ENCODE measurements at places on chromosomes 2 and 18.

- no peak for DNase-seq
These were observed 8.8 kb upstream of the POMC start for GRCh38 chr2:25177211-25177611.

- DNase-seq: peak; percentile 12
These were observed 419.7 kb upstream of the TNP1 start for GRCh38 chr2:217279556-217279955.

- no peak for DNase-seq
These were observed 10.4 kb upstream of the NPAS2 start for GRCh38 chr2:100809506-100809905.

- no peak for DNase-seq
These were observed 515.7 kb downstream of the DCDC2C start for GRCh38 chr2:4219101-4219500.

DNA sequence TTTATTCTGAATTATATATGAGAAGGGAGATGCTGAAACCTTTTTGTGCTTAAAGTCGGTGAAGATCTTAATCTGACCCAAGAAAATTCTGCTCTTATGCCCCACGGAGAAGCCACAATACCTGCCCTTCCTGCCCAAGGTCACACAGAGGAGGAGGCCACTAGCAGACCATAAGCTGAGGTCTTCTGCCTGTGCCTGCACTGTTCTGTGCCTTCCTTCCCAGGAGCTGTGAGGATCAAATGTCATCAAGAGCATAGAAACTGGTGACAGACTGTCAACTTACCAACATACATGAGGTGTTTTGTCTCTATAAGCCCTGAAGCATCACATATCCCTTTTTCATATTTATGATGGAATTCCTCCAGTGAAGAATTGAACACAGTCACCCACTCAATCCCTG is 233.3 kb downstream of the C1D start:
- no peak for DNase-seq

- no peak for DNase-seq
These were observed 17.0 kb downstream of the SP3 start for GRCh38 chr2:173948198-173948597.

GRCh38 chr2:2328848-2329247 is 2.2 kb downstream of the MYT1L start:
- peak; percentile 6 for DNase-seq

DNA sequence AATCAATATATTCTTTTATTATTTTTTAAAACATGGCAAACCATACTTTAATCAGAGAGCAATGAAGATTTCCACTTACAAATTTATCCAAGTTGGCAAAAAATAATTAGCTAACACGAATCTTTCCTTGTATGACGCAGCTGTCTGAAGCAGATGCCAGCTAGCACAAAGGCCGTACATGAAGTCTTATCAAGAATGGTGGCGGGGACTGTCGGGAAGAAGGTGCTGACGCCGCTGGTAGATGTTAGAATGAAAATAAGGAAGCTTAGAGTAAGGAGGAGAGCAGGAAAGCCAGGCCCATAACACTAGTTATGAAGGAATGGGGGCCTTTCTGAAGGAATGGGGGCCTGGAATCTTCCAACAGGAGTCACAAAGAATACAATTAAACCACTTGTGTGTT is 96.7 kb downstream of the ZNF516 start:
- DNase-seq: no peak

DNA sequence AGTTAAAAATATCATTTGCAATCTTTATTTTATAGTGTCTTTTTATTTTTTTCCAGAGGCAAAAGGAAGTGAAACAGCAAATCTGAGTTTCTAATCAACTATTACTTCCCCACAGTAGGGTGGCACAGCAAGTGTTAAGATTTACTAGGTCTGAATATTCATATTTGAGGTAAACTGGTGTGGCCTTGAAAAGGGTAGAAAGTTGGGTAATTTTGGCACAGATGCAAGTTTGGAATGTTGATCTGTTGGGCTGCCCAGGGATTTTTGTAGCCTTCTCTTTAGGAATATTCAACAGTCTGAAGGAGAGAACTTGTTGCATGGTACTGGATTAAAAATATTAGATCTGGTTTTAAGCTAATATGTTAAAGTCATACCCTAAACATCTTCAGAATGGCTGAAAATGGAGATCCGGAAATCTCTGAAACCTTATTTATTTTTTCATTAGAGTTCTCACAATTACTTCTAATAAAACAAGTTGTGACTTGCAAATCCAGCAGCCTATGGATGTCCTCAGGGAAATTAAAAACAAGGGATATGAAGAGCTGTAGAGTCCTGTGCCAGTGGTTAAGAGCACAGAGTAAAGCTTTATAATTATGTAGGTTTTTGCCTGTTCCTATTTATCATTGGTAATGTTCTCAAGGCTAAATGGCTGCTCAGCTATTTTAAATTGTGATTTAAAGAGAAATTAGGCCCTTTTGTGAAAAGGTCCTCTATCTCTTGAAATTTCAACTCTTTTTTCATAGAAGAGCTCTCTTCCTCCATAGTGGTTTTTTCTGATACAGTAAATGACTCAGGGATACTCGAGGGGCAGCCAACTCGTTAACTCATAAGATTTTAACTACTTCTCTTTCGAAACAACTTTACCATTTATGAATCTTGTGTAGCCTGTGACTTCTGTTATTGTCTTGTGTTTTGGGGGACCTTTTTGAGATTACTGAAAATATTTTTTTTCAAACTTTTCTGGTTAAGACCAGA is 11.0 kb downstream of the TANK start:
- no peak for DNase-seq

DNA sequence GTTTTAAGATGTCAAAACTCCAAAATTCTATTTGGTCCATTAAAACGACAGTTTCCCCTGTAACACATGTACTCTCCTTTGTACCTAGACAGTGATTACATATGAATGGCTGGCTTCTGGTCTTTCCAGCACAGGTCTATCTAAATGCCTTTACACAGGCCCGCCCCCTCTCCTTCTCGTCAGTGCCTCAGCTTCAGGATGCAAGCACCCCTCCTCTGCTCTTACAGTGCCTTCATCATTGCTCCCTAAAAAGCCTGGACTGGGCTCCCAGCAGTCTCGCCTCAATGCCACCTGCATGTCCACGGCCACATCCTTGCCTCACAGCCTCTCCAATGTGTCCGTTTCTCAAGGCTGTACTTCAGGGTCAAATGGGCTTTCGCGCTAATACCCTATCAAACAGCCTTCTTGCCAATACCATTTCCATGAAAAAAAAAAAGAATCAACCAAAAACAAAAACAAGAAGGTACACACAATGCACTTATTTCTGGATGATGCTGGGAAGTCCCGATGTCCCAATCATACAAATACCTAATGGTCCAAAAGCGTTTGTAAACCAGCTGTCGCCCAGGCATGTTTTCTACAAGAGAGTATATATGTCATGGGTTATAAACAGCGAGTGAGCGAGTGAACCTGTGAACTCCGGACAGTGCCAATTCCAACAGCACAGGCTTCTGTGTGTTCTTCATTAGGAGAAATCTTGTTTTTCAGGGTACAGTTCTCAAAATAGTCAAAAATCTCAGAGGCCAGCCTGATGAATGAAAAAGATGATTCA is 77.2 kb downstream of the EIPR1 start:
- DNase-seq: no peak

- no peak for DNase-seq
These were observed 1859.7 kb upstream of the CELF4 start for GRCh38 chr18:39425172-39425850.

- no peak for DNase-seq
These were observed 168.6 kb downstream of the CNTNAP5 start for GRCh38 chr2:124193706-124194105.

GRCh38 chr18:32803568-32803967 is 30.7 kb upstream of the KLHL14 start:
- no peak for DNase-seq

GRCh38 chr2:42569883-42570282 is 1.5 kb downstream of the MTA3 start:
- peak; percentile 70 for DNase-seq
